Dermis microvascular lymphatic vessel endothelial cell (primary cell): ENCODE measurements at places on chromosomes 2 and 18. TPM values are rescaled to one million over a fixed set of nuclear protein-coding genes. Genes with fewer than 3 reads are reported as not detected.

The SERPINB12 gene
- not detected in 2 replicates for total RNA-seq

The IL1F10 gene
- total RNA-seq, result not detected in 2 replicates

The MROH2A gene
- total RNA-seq, result not detected in 2 replicates

The TRIM54 gene
- total RNA-seq, result 0.26 and 0.51 TPM in 2 replicates

The TSPYL6 gene
- not detected in 2 replicates for total RNA-seq

The G6PC2 gene
- total RNA-seq, result not detected in 2 replicates

The AQP12A gene
- not detected in 2 replicates for total RNA-seq

The CBLN2 gene
- under 0.01 TPM in 1 of 2 replicates, not detected in the other for total RNA-seq

The LYPD6B gene
- not detected in 2 replicates for total RNA-seq

The TEX44 gene
- total RNA-seq, result not detected in 2 replicates

The ZC3H15 gene
- total RNA-seq, result 43.2 and 47.4 TPM in 2 replicates

The TBR1 gene
- total RNA-seq, result under 0.01 TPM in 2 replicates

The IL18R1 gene
- 0.25 and 0.51 TPM in 2 replicates for total RNA-seq

The DNER gene
- under 0.01 and 0.13 TPM in 2 replicates for total RNA-seq

The ANKZF1 gene
- 15.8 and 19.2 TPM in 2 replicates for total RNA-seq

The FEV gene
- not detected in 2 replicates for total RNA-seq

The C2orf68 gene
- 16.6 and 20.7 TPM in 2 replicates for total RNA-seq

The SH3RF3 gene
- 4.5 and 8.9 TPM in 2 replicates for total RNA-seq

The CYP27C1 gene
- total RNA-seq, result under 0.01 TPM in 1 of 2 replicates, not detected in the other

The ERBB4 gene
- under 0.01 TPM in 1 of 2 replicates, not detected in the other for total RNA-seq

The APOB gene
- total RNA-seq, result under 0.01 and 0.13 TPM in 2 replicates

The CIB4 gene
- total RNA-seq, result not detected in 2 replicates

The NPPC gene
- total RNA-seq, result not detected in 2 replicates

The KIAA1328 gene
- 3.0 and 3.3 TPM in 2 replicates for total RNA-seq

The EPAS1 gene
- 109 and 193 TPM in 2 replicates for total RNA-seq

The SERPINE2 gene
- total RNA-seq, result 1.1 and 1.8 TPM in 2 replicates

The OSR1 gene
- total RNA-seq, result 0.39 and 0.76 TPM in 2 replicates

The CNTNAP5 gene
- total RNA-seq, result not detected in 2 replicates

The NPHP1 gene
- 1.5 and 1.7 TPM in 2 replicates for total RNA-seq

The FLACC1 gene
- total RNA-seq, result 0.13 and 0.39 TPM in 2 replicates

The CFAP53 gene
- total RNA-seq, result 0.13 TPM in 2 replicates

The ABCA12 gene
- not detected in 2 replicates for total RNA-seq

The ALPG gene
- total RNA-seq, result not detected in 2 replicates
